Renal pelvis (tissue), 12 donors: ENCODE measurements at places on chromosomes 7 and 10.

DNA sequence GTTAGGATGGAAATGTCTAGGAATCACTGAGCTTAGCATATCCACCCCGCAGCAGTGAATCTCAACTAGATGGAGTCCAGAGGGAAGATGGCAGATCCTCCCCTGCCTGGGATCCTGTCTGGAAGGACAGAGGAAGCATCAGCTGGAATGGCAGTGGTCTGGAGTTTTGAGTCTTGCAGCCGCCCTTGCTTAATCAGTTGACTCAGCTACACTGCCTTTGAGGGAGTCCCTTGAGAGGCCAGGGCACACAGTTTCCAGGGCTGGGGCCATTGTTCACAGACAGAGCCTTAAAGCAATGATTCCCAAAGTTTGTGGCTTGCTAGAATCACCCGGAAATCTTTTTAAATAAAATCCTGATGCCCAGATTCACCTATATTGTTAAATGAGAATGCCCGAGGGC is 128.1 kb downstream of the NT5C2 start:
- DNase-seq = no peak

GRCh38 chr10:71404503-71405295 is 8.0 kb downstream of the CDH23 start:
- DNase-seq = no peak

DNA sequence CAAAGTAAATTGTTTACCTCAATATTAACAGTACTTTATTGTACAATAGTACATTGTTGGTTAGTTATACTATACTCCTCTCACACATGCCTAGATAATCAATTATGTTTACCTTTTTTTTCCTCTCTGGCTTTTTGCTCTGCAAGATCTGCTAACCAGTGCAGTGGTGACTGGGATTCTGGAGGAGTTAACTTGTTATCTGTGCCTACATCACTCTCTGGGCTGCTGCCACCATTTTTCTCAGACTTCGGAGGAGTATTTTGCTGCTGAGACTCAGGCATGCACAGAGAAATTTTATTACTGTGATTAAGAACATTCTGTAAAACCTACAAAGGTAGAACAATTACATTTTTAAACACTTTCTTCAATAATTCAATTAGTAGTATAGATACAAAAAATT is 59.7 kb downstream of the NRBF2 start:
- no peak for DNase-seq

DNA sequence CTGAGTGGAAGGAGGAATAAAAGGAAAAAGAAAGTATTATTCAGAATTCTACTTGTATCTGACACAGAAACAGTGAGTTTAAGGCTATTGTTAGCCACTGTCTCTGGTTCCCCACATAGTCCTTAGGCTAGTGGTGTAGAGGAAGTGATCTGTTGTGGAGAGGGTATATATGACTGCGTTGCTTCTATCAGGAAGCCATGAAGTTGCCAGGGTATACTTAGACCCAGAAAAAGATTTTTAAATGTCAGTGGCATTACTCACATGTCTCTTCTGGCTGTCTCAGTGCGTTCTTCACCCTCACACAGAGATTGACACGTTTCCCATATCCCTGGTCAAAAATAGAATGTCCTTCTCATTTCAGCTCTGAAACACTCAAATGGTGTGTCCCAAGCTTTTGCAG is 72.7 kb downstream of the SEM1 start:
- DNase-seq = no peak

DNA sequence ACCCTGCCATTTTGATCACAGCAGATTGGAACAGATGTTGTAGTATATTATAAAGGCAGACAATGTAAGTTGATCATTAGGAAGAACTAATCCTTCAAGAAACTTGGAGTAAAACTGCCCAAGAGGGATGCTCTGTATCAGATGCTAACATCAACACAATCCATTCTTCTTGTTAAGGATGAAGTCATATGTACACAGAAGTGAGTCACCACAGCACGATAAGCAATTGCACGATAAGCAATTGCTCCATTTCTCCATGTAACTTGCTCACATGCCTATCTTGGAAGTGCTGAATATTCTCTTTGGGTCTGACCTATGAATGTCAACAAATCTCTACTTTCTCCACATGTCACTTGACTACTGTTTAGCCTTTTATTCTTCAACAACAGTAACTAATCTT is 41.5 kb upstream of the DMTF1 start:
- no peak for DNase-seq

GRCh38 chr10:97714401-97715258 is 1.1 kb downstream of the MARVELD1 start:
- peak; percentile 61 for DNase-seq

DNA sequence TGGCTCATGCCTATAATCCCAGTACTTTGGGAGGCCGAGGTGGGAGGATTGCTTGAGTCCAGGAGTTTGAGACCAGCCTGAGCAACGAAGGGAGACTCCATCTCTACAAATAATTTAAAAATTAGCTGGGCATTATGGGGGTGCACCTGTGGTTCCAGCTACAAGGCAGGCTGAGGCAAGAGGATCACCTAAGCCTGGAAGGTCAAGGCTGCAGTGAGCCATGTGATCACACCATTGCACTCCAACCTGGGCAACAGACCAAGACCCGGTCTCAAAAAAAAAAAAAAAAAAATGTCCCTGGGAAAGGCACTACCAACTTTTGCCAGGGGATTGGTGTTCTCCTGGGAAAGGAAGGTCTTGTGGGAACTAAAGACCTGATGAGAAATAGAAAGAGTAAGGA is 134.2 kb upstream of the AUTS2 start:
- DNase-seq = no peak

- no peak for DNase-seq
These were observed 12.2 kb downstream of the TAS2R16 start for GRCh38 chr7:122983261-122983660.

GRCh38 chr7:149873970-149874643 is 338 bp downstream of the ATP6V0E2 start:
- no peak for DNase-seq
